ENCODE measurements at places on chromosomes 4 and X. TPM values are rescaled to one million over a fixed set of nuclear protein-coding genes. Genes with fewer than 3 reads are reported as not detected.

Gene CT45A2
- not detected for total RNA-seq

Gene POF1B
- 24.1 TPM for total RNA-seq

Gene SLC4A4
- 14.6 TPM for total RNA-seq

Gene HPGDS
- not detected for total RNA-seq

Gene CASP6
- total RNA-seq: 22.3 TPM

Gene ZAR1
- total RNA-seq: not detected

Gene VEGFD
- total RNA-seq: 1.6 TPM

Gene CXCL6
- 48.2 TPM for total RNA-seq

Gene SLITRK4
- not detected for total RNA-seq

Gene SLC49A3
- 0.40 TPM for total RNA-seq

Gene IL13RA2
- not detected for total RNA-seq

Gene PF4V1
- total RNA-seq: not detected

Gene MUC7
- total RNA-seq: not detected

Gene SLC10A6
- not detected for total RNA-seq

Gene UNC5C
- not detected for total RNA-seq

Gene DUX4
- total RNA-seq: not detected

Gene HSD17B13
- total RNA-seq: not detected

Gene POU4F2
- total RNA-seq: not detected

Gene H2BW2
- total RNA-seq: not detected
